Mesenteric fat pad (tissue), 1 donor: ENCODE measurements at places on chromosomes 13 and 19.
A peak's percentile ranks its signal among the peaks of the same experiment; 100 is the strongest.

- no peak for DNase-seq
Measured at GRCh38 chr19:21694171-21694906, 73.0 kb downstream of the ZNF100 start.

GRCh38 chr19:18774782-18775444 is 16.2 kb downstream of the COMP start:
- DNase-seq: no peak

GRCh38 chr13:108368250-108368905 is 98.9 kb downstream of the TNFSF13B start:
- no peak for DNase-seq

- no peak for DNase-seq
Measured at GRCh38 chr13:38981096-38981495, 9.5 kb downstream of the STOML3 start.

DNA sequence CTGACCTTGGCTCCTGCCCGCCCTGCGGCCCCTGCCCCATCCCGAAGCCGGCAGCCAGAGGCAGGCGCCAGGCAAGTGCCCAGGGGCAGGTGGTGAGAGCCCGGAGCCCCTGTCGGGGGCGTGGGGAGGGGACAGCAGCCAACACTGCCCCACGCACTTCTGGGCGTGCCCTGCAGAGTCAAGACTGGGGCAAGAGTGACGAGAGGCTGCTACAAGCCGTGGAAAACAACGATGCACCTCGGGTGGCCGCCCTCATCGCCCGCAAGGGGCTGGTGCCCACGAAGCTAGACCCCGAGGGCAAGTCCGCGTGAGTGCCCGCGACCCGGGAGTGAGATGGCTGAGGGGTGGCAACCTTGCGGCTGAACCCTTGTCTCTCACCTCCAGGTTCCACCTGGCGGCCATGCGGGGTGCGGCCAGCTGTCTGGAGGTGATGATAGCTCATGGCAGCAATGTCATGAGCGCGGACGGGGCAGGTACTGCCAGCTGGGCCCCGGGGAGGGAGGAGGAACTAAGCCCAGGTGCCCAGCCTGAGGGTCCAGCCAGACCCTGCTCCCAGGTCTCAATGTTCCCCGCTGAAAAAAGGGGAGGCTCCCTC is 17.3 kb downstream of the ANKRD24 start:
- DNase-seq: no peak

- DNase-seq: no peak
Measured at GRCh38 chr19:49987159-49987698, 26.3 kb upstream of the SIGLEC11 start.

- DNase-seq: no peak
Measured at GRCh38 chr13:28531077-28531844, 36.3 kb upstream of the FLT1 start.

- no peak for DNase-seq
Measured at GRCh38 chr19:8242211-8242821, 33.1 kb downstream of the CERS4 start.

DNA sequence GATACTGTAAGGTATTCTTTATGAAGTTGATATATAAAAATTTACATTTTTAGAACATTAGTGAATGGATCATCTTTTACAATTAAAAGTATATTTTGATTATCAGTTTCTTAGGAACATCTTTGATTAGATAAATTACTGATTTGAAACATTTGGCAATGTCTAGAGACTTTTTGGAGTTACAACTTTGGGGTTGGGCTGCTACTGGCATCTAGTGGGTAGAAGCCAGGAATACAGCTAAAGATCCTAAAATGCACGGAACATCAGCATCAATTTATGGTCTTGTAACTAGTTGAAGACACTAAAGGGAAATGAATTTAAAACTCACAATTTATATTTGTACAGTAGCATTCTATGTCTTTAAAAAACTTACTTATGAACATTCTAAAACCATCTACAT is 19.9 kb downstream of the POMP start:
- DNase-seq: no peak

GRCh38 chr13:33204130-33204927 is 81.2 kb downstream of the STARD13 start:
- no peak for DNase-seq

- no peak for DNase-seq
Measured at GRCh38 chr19:4379383-4380253, 20.7 kb downstream of the SH3GL1 start.

DNA sequence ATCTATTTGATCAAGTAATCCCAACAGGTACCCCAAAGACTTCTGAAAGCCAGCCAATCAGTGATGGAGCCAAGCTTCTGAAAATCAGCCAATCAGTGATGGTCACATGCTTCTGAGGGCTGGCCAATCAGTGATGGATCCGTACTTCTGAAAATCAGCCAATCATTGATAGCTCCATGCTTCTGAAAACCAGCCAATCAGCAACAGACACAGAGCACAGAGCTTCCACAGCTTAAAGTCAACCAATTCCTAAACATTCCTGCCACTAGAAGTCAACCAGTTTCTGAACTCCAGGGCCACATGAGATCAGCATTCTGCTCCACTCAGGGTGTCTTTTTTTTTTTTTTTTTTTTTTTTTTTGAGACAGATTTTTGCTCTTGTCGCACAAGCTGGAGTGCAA is 8.2 kb upstream of the HSD17B14 start:
- DNase-seq: no peak

GRCh38 chr19:29622166-29623070 is 16.3 kb downstream of the POP4 start:
- DNase-seq: no peak

- DNase-seq: no peak
Measured at GRCh38 chr19:751501-752341, 809 bp downstream of the MISP start.

GRCh38 chr13:114132419-114133121 is at the start of gene RASA3:
TSS of gene RASA3 (minus strand) at chr13:114132623. CDS start at chr13:114132489, 134 bp downstream.
- no peak for DNase-seq

GRCh38 chr19:11434703-11435056 is 241 bp downstream of the ODAD3 start:
- no peak for DNase-seq

GRCh38 chr13:110953833-110954532 is 39.1 kb upstream of the ANKRD10 start:
- no peak for DNase-seq

- no peak for DNase-seq
Measured at GRCh38 chr13:114067381-114067885, 65.0 kb downstream of the RASA3 start.

GRCh38 chr13:30129411-30129810 is 177.9 kb downstream of the KATNAL1 start:
- DNase-seq: no peak

DNA sequence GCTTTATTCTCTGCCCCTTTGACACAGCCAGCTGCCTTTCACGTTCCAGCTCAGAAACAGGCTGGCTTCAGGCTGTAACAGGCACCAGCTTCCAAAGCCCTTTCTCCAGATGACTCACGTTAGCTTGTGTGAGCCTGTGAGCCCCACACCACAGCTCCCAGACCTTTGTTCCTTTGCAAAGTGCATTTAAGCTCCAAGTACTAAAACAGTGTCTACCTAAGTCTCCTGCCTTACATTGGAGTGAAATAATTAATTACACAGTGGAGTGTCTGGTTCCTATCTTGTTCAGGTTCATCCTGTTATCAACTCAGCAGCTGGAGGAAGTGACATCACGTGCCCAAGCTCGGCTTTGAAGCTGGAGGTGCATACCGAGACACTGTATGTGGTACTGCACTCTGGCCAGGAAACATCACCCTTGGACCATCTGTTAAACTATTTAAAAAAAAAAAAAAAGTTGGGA is 475.8 kb downstream of the FOXO1 start:
- no peak for DNase-seq

GRCh38 chr13:45511310-45512097 is 46.8 kb downstream of the COG3 start:
- DNase-seq: no peak

DNA sequence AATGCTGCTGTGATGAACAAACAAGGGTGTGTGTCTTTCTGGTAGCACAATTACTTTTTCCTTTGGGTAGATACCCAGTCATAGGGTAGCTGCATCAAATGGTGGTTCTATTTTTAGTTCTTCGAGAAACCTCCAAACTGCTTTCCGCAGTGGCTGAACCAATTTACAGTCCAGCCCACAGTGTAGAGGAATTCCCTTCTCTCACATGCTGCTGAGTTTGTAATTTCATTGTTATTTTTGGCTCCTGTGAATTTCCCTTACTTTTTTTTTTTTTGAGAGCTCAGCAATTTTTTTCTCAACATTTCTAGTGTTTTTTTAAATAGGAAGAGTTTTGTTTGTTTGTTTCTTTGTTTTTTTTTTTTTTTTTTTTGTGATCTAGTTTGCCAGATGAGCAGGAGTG is 37.5 kb upstream of the ADGRE1 start:
- no peak for DNase-seq

GRCh38 chr19:38434549-38435051 is 1.1 kb downstream of the RYR1 start:
- DNase-seq: no peak

- peak; percentile 81 for DNase-seq
Measured at GRCh38 chr19:29540114-29540513, 14.3 kb downstream of the VSTM2B start.

DNA sequence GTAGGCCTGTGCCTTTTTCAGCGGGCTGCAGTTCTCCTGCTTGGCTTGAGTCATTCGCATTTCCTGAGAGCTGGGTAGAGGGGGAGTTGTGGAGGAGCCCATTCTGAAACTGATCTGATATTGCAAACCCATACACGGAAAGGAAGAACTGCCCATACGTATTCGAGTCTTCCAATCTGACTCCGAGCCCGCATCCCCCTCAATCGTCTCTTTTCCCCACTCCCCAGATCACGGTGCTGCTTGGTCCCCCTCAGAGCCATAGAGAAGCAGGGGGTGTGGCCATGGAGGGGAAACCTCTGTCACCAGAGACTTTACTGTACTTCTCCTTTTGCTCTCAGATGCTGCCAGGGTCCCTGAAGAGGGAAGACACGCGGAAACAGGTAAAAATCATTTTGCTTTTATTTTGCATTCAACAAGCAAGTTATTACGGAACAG is at the start of gene CD22:
TSS of gene CD22 (plus strand) at position 337 of the 435 bp plus-strand sequence. CDS start 2,854 bp downstream, outside the sequence.
- DNase-seq: no peak

DNA sequence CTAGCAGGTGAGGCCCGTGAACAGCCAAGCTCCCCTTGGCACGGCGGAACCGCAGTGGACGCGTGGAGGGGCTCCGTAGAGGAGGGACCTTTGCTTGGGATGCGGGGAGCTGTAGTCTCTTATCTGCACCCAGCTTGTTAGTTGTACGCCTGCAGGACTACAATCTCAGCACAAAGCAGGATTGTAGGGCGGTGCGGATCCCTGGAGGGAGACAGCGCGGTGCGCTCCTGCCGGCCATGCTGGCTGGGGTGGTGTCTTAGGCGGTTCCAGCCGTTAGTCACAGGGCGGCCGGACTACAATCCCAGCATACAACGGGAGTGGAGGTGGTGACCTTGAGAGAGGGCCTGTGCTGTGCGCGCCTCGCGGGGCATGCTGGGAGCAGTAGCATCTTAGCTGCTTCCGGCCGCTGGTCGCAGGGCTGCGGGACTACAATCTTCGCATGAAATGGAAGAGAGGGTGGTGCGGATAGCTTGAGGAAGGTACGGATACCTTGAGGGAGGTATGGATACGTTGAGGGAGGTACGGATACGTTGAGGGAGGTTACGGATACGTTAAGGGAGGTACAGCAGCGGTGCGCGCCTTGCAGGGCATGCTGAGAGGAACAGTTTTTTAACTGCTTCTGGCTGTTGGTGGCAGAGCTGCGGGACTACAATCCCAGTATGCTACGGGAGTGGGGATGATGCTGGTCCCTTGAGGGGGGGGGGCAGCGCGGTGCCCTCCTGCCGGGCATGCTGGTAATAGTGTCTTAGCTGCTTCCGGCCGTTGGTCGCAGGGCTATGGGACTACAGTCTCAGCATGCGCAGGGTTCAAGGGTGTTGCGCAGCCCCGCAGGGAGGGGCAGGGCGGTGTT is 1419.1 kb downstream of the UQCRFS1 start:
- DNase-seq: peak; percentile 97

- DNase-seq: no peak
Measured at GRCh38 chr13:30997697-30998096, 65.2 kb downstream of the TEX26 start.

- DNase-seq: no peak
Measured at GRCh38 chr13:101332583-101332982, 83.7 kb downstream of the NALCN start.

DNA sequence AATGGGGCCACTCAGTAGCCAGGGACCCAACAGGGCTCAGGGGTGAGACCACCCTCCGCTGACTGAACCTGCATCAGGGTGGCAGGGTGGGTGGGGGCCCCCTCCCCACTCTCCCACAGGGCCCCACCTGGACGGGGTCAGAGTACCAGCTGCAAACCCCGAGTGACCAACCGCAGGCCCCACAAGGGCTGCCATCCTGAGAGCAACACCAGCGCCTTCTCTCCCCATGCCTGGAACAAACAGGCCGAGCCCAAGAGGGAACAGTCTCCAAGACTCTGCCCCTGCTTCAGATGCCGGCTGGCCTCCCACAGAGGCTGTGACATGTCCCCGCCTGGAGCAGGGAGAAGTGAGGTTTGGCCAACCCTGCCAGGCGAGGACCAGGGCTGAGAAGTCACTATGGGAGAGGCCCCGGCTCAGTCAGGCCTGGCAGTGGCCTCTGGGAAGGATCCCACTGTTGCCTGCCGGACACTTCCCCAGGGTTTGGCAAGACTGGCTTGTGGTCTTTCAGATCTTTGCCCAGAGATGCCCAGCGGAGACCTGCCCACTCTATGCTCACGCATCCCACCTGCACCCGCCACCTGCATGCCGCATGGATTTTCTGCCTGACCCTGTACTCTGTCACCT is 27.2 kb downstream of the MPND start:
- no peak for DNase-seq

GRCh38 chr19:17488593-17489391 is 18.5 kb downstream of the SLC27A1 start:
- DNase-seq: no peak

DNA sequence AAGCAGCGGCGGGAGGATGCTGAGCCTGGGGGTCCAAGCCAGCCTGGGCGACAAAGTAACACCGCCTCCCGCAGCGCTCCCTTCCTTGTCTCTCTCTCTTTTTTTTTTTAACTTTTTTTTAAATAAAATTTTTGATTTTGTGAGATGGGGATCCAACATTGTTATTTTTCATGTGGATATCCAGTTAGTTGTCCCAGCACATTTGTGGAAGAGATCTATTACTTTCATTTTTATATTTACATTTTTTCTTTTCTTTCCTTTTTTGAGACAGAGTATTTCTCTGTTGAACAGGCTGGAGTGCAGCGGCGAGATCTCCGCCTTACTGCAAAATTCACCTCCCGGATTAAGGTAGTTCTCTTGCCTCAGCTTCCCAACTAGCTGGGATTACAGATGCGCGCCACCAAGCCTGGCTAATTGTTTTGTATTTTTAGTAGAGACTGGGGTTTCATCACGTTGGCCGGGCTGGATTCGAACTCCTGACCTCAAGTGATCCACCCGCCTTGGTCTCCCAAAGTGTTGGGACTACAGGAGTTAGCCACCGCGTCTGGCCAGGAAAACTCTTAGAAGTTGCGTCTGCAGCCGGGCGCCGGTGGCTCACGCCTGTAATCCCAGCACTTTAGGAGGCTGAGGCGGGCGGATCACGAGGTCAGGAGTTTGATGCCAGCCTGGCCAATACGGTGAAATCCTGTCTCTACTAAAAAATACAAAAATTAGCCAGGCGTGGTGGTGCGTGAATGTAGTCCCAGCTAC is 19.4 kb downstream of the ZNF816 start:
- no peak for DNase-seq

GRCh38 chr19:8079988-8080387 is 27.4 kb downstream of the CCL25 start:
- DNase-seq: no peak
